Activated CD8-positive, alpha-beta memory T cell treated with anti-CD3 and anti-CD28 coated beads for 36 hours (primary cell): ENCODE measurements at places on chromosomes 2 and 18. TPM values are rescaled to one million over a fixed set of nuclear protein-coding genes. Genes with fewer than 3 reads are reported as not detected.

CYP27A1 gene
- total RNA-seq = not detected

ALPI gene
- not detected for total RNA-seq

SLC5A7 gene
- total RNA-seq = not detected

MOGAT1 gene
- not detected for total RNA-seq

SFT2D3 gene
- 3.5 TPM for total RNA-seq

CNGA3 gene
- total RNA-seq = not detected

TUBB8B gene
- total RNA-seq = not detected

MREG gene
- 22.0 TPM for total RNA-seq

MAB21L4 gene
- total RNA-seq = not detected

SNX17 gene
- total RNA-seq = 112 TPM

CCDC74B gene
- total RNA-seq = 1.1 TPM

GPAT2 gene
- total RNA-seq = 37.9 TPM

EDAR gene
- total RNA-seq = not detected

MYO5B gene
- not detected for total RNA-seq

STARD6 gene
- total RNA-seq = 0.23 TPM

EHD3 gene
- total RNA-seq = 1.7 TPM

CNRIP1 gene
- total RNA-seq = not detected

SLC11A1 gene
- 0.15 TPM for total RNA-seq

PROM2 gene
- 0.48 TPM for total RNA-seq

NAT8 gene
- total RNA-seq = not detected

SKOR2 gene
- not detected for total RNA-seq

AOX1 gene
- not detected for total RNA-seq

TACR1 gene
- total RNA-seq = not detected

CAPN13 gene
- total RNA-seq = not detected

CRYGC gene
- total RNA-seq = not detected

SETBP1 gene
- 18.4 TPM for total RNA-seq

ASB18 gene
- total RNA-seq = not detected

HNMT gene
- not detected for total RNA-seq

RFX8 gene
- total RNA-seq = not detected

PFN4 gene
- 0.40 TPM for total RNA-seq

SRBD1 gene
- 19.9 TPM for total RNA-seq

LYG1 gene
- total RNA-seq = 0.78 TPM

RESP18 gene
- not detected for total RNA-seq

CFC1 gene
- not detected for total RNA-seq

C2orf78 gene
- total RNA-seq = not detected

CTAGE1 gene
- not detected for total RNA-seq

SUMO1 gene
- 112 TPM for total RNA-seq

PRKAG3 gene
- not detected for total RNA-seq

CPLX4 gene
- total RNA-seq = not detected

APOB gene
- total RNA-seq = not detected

TBR1 gene
- total RNA-seq = not detected

DUSP2 gene
- 297 TPM for total RNA-seq
